ENCODE measurements at places on chromosomes 2 and 18. TPM values are rescaled to one million over a fixed set of nuclear protein-coding genes. Genes with fewer than 3 reads are reported as not detected.

DNA sequence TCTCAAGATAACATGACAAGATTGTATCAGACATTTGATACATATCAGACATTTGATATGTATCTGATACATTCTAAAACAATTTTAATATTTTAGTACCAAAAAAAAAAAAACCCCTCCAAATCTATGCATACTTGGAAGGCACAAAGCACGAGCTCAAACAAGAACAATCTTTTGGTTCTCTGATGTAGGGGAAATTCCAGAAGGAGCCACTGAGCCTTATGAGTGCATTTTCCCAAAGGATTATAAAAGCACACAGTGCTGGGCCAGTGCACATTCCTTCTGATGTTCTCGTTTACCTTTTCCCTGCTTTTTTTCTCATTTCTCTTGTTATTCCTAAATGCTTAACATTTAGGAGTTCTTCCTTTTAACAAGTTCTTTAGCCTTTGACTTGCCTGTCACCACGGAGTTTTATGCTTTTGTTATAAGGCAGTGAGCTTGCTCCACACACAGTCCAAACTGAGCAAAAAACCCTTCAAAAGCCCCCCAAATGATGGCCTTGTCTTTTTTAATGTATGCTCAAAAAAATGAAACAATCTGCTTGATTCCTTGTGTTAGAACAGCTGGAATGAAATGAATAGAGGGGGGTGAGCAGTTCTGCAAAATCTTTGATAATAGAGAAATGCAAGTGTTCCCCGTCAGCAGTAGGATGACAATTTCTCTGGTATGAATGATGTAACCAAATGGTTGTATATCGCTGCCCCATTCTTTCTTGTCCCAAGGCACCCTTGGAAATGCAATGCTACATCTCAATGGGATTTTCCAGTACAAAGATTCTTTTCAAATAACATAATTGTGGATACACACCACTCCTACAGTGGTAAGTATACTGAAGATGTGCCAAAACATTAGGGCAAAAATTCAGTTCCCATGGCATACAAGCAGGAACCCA, 597.2 kb upstream of the ZEB2 start:
- DNase-seq, result no peak

DNA sequence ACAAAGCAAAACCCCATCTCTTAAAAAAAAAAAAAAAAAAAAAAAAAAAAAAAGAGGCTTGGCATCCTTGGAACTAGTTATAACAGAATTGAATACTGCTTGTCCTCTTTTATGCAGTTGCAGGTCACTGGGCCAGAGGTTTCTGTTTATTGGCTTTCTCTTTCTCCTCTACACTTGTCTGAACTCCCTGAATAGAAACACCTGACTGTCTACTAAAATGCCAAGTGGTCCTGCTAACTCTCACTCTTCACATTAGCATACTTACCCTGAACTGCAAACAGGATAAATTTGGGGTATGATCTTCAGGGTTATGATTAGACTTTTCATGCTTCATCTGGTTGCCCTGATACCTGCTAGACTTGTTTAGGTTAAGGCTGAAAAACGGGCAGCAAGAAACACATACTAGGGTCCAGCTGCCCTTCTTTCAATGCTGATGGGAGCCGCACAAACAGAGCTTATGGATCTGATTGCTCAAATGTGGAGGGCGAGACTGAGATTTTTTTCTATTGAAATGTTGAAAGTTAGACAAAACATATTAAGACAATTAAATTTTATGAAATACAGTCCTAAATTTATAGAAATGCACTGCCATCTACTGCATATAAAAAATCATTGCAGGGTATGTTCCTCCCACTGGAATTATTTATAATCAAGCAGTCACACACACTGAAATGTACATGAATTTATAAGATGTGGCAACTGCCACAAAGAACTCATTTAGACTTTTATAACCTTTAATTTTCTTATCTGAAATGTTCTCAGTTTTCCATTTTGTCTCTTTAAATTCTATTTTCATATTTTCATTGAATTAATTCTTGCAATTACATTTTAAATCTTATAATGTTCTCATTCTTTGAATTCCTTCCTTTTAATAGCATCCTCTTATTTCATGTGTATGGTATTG, 40.8 kb downstream of the GTF3C3 start:
- DNase-seq, result peak; percentile 18

DNA sequence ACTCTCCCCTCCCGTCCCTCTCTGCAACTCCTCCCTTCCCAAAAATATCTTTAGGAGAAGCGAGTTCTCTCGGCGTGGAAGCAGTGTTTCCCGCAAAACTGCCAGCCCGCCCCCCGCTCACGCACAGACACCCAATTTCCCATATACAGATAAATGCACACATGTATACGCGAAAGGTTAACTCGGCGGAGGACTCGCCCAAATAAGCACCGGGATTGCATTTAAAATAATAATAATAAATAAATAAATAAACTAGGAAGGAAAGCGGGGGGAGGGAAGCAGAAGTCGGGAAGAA, 70.0 kb upstream of the PSMD14 start:
- no peak for DNase-seq

DNA sequence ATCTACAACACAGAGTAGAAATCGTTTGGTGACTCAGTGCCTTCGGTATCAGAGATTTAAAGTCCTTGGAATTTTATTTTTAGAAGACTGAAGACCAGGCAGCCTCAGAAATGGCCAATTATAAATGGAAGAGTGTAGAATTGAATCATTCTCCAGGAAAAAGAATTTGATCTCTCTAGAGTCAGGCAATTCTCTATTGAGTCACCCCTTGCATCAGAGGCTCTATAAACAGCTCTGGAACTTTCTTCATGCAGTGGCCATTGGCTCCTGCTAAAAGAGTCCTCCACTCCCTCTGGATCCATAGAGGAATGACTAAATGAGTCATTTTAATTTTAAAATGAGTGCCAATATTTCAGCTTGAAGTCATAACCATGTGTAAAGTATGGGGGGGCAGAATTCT, 816.2 kb downstream of the TDRD15 start:
- no peak for DNase-seq

DNA sequence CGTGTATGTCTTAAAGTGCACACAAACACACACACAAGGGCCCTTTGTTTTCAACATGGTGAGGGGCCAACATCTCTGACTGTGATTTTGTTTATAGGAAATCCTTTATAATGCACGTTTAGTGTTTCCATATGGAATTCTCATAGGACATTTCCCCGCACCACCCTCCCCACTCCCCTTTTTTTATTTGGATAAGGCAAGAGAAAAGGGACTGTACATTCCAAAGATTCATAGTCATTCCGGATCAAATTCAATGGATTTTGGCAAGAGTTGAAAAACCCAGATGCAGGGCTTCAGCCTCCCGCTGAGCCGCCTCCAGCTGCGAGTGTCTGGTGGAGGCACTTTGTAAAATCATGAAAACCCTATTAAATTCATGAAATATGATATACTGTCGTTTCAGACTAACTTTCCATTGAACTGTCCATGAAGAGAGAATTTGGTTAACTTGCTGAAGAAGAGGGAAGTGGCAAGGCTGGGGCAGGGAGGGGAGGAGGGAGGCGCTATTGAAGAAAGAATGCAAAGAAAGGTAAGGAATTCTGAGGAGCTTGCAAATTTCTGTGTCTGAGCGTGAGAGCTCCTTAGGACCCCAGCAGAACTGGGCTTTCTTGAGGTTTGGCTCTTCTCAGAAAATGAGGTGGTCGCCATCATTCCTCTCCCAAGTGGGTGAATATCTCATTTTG, 25.8 kb upstream of the SLC14A2 start:
- peak; percentile 62 for DNase-seq

GRCh38 chr2:170524828-170525565, 190.1 kb upstream of the SP5 start:
- DNase-seq, result peak; percentile 83

- peak; percentile 98 for DNase-seq
These were observed 38.9 kb downstream of the INO80C start for GRCh38 chr18:35458677-35459441.

GRCh38 chr2:227834423-227834822, 20.8 kb downstream of the CCL20 start:
- peak; percentile 28 for DNase-seq

GRCh38 chr2:239819974-239820555, 205.1 kb downstream of the NDUFA10 start:
- peak; percentile 20 for DNase-seq

GRCh38 chr18:49444581-49444980, 15.9 kb downstream of the DYM start:
- DNase-seq, result no peak

DNA sequence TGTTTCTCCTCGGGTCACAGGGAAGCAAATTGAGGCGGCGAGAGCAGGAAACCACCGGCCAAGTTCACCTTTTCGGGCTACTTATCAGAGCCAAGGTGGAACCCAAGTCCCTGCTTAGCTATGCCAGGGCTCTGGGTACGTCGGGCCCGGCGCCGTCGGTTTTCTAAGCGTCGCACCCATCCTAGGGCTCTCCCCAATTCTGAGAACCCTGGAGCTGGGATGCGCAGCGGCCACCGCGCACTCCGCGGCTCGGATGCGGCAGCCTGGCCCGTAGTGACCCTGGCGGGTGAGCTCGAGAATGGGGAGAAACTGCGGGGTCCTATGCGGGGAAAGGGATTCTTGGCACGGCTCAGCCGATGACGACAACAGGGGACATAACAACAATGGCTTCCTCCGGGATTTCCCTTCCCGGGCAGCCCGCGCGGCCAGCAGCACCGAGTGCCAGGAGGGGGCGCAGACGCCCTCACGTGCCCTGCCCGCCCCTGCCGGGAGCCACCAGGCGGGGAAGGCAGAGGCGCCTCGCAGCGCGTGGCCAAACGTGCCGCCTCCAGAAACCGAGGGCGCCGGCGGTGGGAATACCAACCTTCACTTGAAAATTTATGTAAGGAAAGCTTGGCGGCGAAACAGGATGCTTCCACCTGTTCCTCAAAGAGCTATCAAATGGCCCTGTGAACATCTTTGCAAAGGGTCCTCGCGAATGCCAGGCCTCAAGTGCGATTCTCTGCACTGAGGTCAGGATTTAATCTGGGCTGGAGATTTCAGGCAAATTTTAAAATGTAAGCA, 2.1 kb upstream of the SLC30A3 start:
- no peak for DNase-seq

Gene POLR1A
- 33.1 TPM for total RNA-seq

Gene CD8A
- not detected for total RNA-seq

Gene SCN1A
- total RNA-seq, result not detected

Gene DES
- 30.0 TPM for total RNA-seq

Gene STK36
- total RNA-seq, result 29.5 TPM

Gene ANKRD30B
- total RNA-seq, result 26.2 TPM

Gene VIT
- total RNA-seq, result 3.4 TPM

Gene TSPYL6
- total RNA-seq, result not detected

Gene TXNDC2
- 0.05 TPM for total RNA-seq

Gene TRMT61B
- 17.6 TPM for total RNA-seq

Gene CFC1
- total RNA-seq, result not detected

Gene CHRND
- not detected for total RNA-seq

Gene CTLA4
- not detected for total RNA-seq

Gene FAP
- 1.9 TPM for total RNA-seq

Gene SIX2
- not detected for total RNA-seq

All from A172 (cell line).